ENCODE measurements at places on chromosomes 4 and X.
A peak's percentile ranks its signal among the peaks of the same experiment; 100 is the strongest.

DNA sequence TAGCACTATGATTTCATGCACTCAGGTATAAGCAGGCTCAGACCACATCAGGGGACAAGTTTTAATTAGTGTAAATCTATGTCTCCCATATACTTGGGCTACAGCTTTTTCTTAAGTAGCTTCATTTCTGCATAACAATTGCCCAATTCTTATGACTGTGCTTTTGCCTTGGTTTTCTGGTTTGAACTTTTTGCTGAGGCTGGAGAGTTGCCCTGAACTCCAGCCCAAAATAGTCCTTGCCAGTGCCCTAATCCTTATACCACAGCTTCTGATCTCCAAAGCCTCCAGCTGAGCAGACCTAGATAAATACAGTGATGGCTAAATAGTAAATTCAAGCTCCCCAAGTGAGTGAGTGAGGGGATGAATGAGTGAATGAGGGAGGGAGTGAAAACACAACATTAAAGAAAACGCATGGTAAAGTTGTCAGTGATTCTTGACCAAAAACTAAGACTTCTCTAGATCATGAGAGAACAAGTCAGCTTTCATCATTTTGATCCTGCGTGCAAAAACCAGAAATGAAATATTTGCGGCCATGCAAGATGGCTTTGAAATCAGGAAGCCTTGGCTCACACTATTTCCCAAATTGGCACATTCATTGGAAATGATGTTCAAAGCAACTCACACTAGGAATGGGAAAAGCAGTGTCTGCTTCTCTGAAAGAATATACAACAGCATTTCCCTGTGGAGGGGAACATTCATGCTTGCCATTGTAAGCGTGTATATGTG lies 437.1 kb upstream of the CTSO start:
- DNase-seq = no peak

GRCh38 chrX:122046226-122046625 lies 998.8 kb downstream of the GLUD2 start:
- DNase-seq = no peak

DNA sequence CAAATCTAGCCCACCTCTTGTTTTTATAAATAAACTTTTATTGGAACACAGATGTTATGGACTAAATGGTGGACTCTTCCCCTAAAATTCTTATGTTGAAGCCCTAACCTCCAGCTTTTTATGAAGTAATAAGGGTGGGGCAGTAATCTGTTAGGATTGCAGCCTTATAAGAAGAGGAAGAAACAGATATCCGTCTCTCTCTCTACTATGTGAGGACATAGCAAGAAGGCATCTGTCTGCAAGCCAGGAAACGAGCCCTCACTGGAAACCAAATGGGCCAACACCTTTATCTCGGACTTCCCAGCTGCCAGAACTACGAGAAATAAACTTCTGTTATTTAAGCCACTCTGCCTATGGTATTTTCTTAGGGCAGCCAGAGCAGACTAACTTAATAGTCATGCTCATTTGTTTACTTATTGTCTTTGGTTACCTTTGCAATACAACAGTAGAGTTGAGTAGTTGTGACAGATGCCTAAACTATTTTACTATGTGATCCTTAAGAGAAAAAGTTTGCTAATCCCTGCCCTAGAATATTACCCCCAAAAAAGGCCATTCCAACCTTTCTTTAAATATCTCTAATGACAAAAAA lies 67.4 kb downstream of the MANBA start:
- DNase-seq = no peak

DNA sequence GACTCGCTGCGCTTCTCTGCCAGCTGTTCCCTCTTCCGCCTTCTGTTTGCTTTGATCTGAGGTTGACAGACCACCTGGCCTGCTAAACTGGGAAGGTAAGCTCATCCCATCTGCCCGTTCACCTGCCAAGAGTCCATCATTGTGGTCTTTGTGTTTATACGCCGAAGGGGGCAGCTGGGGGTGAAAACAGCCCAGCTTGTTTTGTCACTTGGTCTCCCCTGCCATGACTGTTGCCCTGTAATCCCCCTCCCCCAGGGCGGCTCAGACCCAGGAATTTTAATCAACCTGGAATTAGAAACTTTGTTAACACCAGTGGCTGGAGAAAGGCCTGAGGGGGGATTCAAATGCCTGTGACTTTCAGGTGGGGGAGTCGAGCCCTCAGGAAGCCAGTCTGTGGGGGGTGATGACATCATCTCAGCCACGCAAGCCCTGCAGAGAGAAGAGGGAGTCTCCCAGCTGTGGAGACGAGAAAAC lies 333.3 kb downstream of the BCOR start:
- no peak for DNase-seq

DNA sequence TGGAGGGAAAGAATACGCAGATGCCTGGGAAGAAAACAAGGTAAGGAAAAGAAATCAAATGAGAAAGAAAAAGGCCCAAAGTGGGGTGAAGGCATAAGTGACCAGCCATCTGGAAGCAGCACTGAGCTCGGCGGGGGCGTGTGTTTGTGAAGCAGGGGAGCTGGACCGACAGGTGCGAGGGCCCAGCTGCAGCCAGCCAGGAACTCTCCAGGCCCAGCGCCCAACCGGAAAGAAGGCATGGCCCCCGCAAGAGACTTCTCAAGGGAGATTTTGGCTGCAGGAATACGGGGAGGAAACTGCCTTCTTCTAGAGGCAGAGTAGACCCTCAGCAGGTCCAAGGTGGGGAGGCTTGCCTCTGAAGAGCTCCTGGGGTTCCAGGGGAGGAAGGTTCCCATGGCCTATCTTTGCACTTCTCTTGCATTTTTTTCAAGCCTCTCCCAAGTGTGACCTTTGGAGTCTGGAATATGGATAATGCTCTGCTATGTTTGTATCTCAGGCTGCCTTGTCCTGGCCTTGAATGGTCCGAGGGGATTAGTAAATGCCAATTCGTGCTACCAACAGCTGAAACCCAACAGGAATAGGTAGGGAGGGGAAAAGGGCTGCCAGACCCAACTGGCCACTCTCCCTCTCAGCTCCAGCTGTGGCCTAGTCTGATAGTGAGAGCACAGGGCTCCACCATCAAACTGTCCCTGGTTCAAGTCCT lies 10.8 kb upstream of the CITED1 start:
- no peak for DNase-seq

- no peak for DNase-seq
These were observed 241.6 kb upstream of the HS3ST1 start for GRCh38 chr4:11670304-11670703.

GRCh38 chr4:26157541-26157940 lies 163.3 kb upstream of the RBPJ start:
- no peak for DNase-seq

GRCh38 chr4:55635741-55636655 lies at the start of gene NMU:
NMU (minus strand) TSS chr4:55636298; CDS start chr4:55636192, 106 bp downstream.
- peak; percentile 87 for DNase-seq

DNA sequence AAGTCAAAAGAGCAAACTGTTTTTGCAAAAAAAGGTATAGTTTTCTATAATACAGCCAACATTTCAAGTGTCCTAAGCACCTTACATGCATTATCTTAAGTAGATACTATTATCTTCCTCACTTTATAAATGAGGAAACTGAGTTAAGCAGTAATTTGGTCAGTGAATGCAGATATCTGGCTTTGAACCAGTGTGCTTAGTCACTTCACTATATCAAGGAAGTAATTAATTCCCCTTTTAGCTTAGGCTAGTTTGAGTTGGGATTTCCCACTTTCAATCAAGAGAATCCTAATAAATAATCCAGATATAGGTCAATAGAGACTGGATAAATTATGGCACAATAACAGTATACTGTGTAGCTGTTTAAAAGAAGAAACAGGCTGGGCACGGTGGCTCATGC lies 14.8 kb downstream of the SPINK2 start:
- DNase-seq = no peak

DNA sequence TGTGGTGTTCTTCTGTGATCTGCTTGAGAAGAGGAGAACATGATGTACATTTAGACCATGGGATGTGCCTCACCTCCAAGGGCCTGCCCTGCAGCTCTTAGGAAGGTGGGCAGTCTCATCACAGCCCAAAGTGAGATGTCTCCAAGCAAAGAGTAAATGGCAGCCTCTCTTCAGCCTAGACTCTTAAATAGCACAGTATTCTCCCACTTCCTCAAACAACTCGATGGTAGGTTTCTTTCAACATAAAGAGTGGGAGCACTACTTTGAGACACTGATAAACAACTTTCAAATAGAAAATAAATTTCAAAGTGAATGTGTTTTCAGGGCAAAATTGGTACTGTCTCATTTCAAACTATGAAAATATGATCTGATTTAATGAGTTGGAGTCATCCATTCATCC lies 35.2 kb downstream of the EDNRA start:
- no peak for DNase-seq

DNA sequence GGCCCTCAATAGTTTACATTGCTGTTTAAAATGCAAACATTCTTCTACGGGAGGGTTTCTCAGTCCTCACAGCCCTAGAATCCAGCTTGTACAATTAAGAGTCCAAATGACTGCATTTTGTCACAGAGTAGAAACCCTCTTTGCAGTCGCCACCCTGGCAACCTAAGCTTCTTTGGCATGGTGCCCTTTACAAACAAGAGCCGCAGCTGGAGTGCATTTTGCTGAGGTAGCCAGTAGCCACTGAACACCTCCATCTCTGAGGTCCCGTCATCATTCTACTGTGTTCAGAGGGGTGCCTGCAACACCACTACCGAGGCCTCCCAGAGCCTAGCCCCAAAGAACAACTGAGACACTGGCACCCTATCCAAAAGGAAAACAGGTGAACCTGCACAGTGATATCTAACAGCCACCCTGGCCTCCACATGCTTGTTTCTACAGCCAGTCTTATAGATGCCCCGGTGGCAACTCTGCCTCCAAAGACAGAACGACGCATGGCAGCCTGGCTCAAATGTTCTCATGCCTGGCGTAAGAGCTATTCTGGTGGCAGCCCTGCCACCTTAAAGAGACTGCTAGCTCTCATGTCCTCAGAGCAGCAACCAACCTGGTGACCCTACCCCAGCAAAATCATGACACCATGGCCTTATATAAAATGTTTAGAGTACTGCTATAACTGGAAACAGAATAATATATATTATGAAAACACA lies 801.9 kb downstream of the TECRL start:
- no peak for DNase-seq

DNA sequence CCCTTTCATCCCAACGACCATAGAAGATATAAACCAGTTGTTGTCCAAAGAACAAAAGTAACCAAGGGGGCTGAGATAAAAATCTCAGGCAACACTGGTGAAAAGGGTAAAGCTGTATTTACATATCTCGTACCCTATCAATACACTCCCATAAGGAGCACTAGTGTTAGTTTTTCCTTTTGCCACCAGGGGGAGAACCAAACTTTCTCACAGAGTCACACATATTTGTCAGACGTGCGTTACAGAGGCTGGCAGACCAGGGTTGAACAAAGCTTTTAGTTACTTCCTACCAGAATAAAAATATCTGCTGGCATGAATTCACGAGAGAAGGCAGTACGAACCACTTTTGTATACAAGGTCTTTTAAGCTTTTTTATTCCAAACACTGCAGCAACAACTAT lies 88.3 kb downstream of the AMELX start:
- peak; percentile 20 for DNase-seq

- DNase-seq = no peak
These were observed 402 bp downstream of the CCDC120 start for GRCh38 chrX:49059201-49059600.

- DNase-seq = no peak
These were observed 224.0 kb downstream of the ARAP2 start for GRCh38 chr4:36020351-36020750.

Data from SK-N-SH (cell line).